ENCODE measurements at places on chromosomes 3 and 15.

DNA sequence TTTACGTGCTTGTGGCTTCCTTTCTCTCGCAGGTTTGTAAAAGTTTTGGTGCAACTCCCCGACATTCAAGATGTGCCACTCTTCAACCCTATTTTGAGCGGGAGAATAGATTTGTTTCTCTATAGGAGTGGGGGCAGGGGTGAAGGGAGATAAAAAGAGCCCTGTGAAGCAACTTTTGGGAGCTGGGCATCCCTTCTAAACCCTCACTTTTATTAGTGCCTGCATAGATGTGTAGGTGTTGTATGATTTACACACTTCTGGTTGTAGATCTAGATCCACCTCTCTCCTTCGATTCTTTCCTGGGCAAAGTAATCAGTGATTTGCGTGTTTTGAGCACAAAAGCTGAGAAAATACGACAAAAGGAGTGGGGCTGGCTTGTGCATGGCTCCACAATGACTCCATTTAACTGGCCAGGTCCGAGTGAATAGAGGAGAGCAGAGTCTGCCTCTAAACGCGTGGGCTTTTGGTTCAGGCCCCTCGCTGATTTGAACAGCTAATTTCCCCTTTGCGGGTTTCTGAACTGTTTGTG lies 17.7 kb downstream of the SOX2 start:
- no peak for DNase-seq

DNA sequence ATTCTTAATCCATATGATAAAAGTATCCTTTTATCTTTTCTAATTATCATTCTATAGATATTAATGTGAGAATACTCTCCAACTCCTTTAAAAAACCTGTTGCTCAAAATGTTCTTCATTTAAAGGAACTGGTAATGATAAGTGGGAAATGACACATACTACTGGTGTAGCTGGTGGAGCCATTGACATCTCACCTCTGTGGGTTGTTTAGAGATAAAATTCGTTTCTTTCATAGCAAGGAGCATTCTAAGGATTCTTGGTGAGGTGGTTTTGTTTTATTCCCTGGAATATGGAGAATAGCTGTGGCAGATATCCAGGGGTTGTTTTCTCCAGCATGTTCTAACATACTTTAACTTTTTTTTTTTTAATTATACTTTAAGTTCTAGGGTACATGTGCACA lies 299.8 kb upstream of the THBS1 start:
- DNase-seq, result no peak

DNA sequence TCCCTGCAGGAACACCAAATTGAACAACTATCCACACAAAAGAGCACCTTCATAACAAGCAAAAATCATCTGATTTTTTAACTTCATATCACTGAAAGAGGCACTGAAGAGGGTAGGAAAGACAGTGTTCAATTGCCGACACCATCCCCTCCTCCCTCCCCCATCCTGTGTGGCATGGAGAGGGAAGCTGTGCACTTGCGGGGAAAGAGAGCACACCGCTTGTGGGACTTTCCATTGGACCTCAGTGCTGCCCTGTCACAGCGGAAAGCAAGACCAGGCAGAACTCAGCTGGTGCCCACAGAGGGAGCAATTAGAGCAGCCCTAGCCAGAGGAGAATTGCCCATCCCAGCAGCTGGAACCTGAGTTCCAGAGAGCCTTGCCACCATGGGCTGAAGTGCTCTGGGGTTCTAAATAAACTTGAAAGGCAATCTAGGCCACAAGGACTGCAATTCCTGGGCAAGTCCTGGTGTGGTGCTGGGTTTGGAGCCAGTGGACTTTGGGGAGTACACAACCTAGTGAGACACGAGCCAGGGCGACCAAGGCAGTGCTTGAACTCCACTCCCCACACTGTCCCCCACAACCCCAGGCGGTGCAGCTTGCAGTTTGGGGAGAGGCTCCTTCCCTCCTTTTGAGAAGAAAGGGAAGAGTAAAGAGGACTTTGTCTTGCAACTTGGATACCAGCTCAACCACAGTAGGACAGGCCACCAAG lies 27.0 kb downstream of the PEAK1 start:
- DNase-seq, result no peak

- DNase-seq, result no peak
Measured at GRCh38 chr15:78312536-78312935, 13.1 kb upstream of the SKIC8 start.

DNA sequence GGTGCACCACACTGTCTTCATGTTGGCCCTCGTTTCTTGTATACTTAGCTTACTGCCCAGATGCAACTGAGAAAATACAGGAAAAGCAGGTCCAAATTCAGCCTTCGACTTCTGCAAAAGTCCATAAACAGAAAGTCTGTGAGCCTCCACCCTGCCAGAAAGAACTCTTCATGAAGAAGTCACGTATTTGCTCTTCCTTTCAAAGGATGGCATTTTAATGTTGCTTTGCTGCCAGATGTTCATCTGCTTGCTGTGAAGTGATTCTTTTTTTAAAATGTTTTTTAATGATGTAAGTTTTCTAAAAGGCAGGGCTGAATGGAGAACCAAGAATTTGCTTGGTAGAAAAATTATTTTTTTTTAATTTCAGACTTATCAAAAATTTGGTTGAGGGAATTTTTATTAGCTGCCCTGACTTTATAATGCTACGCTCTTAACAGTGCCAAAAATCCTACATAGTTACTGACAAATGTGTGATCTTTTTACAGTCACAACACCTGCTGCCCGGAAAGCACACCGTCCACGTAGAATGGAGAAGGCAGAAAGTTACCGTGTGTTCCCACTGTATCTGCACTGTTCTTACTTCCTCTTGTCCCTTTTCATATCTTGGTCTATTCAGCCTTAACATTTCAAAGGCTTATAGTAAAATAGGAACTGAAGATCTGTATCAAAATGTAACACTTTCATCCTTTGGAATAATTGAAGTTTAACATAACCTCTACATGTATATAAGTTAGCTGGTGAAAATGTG lies 136.3 kb downstream of the LRRC28 start:
- no peak for DNase-seq

DNA sequence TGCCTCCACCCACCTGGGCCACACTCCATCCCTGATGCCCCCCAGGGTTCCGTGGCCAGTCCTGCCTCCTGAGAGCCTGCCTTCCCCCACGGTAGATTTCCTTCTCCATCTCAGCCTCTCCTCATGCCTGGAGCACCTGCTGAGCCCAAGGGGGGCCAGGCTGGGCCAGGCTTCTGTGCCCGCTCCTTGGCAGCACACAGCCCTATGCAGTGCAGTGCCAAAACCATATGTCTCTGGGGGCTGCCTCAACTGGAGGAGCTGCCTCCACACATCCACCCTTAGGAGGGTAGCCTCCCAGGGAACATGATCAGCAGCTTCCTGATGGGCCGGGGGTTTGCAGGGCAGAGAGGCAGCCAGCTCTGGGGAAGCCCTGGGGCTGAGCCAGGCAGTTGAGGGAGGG lies 24.6 kb upstream of the GATA2 start:
- DNase-seq, result no peak

- peak; percentile 43 for DNase-seq
Measured at GRCh38 chr15:44243141-44243540, 45.4 kb upstream of the GOLM2 start.

GRCh38 chr3:85709346-85709892 lies 750.6 kb downstream of the CADM2 start:
- no peak for DNase-seq

DNA sequence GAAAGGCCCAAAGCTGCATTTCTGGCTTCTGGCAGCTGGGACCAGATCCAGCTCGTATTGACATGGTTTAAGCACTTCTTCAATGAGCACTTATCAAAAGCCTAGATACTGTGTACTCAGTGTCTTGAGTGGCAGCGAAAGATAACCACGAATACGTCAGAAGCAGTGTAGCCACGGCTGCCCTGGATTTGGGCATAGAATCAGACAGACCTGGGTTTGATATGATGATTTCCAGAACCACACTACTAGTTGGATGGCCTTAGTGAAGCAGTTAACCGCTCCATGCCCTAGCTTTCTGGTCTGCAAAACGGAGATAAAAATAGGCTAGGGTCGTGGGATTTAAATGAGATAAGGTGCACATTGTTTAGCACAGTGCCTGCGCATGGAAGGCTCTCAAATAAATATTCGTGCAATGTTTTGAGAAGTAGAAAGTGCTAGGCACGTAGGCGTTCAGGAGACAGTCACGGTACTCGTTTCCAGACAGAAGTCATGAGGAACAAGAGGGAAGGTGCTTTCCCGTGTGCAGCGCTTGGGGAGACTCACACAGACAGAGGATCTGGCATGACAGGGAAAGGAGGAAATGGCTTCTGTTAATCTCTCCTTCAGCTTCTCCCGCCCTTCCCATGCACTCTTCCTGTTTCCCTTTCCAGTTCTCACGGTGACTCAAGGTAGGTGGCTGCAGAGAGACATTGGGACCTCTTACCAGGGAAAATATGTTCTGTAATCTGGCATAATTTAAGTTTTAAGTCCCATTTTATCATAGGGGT lies 70.3 kb downstream of the CCNL1 start:
- no peak for DNase-seq

- DNase-seq, result no peak
Measured at GRCh38 chr3:63662500-63662899, 10.0 kb downstream of the SNTN start.

- peak; percentile 11 for DNase-seq
Measured at GRCh38 chr3:187085933-187086332, 53.4 kb downstream of the RPL39L start.

DNA sequence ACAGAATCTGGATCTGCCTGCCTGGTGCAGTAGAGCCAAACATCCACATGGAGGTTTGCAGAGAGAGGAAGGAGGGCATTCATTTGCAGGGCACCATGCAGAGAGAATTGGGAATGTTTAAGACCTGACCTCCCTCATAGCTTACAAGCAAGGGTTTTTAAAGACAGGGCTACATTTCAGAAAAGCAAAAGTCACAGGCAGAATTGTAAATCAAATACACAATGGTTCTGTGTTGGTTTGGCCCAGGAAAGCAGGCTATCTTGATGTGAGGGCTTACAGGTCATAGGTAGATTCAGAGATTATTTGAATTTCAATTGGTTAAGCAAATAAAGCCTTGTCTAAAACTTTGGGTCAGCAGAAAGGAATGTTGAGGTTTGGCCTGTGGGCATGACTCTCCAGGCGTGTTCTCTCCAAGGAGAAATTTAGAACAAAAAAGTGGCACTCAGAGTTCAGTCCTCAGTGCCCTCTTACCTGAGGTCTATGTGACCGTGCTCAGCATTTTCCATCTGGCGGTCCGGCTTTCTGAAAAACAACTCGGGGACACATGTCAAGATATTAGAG lies 91.5 kb downstream of the CD47 start:
- peak; percentile 9 for DNase-seq

DNA sequence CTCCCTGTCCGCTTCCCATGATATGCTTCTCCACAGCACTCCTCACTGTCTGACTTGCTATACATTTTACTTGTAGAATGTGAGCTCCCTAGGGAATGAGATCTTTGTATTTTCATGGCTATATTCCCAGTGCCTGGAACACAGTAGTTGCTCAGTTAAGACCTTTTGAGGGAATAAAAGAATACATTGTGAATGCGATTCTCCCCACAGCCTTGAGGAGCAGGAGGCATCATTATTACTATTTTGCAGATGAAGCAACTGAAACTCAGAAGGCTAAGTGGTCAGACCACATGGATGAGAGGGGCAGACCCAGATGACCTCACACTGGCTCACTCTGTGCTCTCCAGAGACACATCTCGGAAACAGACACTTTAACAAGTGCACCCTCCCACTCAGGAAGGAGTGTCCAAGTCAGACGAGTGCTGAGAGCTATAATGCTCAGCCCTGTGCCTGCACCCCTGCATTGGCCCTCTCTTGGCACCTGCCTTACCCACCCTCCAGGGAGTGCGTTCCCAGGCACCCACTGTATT lies 46.8 kb downstream of the SST start:
- no peak for DNase-seq

- no peak for DNase-seq
Measured at GRCh38 chr15:93730724-93731123, 500.6 kb upstream of the MCTP2 start.

GRCh38 chr3:50825841-50826240 lies 151.1 kb downstream of the DOCK3 start:
- DNase-seq, result no peak

- DNase-seq, result no peak
Measured at GRCh38 chr15:63523306-63523990, 19.1 kb downstream of the USP3 start.

DNA sequence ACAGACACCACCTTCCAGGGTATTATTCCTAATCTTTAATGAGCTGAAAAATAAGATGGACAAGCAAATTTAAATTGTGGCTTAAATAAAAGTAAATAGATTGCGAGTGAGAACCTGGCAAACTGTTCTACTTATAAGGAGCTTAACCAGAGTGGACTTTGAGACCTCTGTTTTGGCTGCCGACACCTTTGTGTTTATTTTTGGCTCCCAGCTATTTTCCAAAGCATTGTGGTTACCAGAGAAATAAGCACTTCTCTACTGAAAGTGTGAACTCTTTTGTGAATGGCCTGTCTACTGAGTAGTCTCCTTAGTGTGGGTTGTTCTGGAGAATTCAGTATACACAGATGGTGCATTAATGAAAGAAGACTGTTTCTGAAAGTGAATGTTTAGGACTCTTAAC lies 109.4 kb downstream of the ATP8B4 start:
- DNase-seq, result no peak

DNA sequence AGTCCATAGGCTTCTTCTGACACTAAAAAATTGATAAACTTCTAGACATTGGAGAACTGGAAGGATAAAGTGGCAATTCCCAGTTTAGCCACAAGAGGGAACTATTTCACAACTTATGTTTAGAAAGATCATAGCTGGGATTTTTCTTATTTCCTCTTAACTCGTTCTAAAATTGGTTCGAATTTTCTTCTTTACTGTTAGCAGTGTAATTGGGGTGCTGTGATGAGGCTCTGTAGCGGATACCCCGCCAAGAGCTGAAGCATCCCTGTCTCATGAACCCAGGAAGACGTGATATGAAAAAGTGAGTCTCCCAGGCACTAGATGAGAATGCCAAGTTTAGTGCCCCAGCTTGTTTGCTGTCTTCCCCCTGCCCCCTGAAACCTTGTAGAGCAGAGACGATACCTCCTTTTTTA lies 85.1 kb downstream of the PDCD6IP start:
- DNase-seq, result peak; percentile 78

DNA sequence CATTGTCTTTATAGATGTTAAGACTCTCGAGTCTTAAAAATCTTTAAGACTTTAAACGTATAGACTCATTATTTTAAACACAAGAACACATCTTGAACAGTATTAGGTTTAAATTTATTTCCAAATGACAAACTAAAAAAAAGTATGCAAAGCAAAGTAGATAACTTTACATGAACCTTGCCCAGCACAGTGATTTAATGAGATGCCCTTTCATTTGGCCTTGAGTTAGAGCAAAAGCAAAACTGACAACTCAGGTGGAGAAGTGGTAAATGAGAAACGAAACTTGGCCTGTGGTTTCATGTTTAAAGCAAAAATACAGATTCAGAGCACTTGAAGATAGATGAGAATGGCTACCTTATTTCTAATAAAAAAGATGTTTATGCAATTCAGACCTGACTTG lies 8.6 kb downstream of the GPR15 start:
- DNase-seq, result no peak

DNA sequence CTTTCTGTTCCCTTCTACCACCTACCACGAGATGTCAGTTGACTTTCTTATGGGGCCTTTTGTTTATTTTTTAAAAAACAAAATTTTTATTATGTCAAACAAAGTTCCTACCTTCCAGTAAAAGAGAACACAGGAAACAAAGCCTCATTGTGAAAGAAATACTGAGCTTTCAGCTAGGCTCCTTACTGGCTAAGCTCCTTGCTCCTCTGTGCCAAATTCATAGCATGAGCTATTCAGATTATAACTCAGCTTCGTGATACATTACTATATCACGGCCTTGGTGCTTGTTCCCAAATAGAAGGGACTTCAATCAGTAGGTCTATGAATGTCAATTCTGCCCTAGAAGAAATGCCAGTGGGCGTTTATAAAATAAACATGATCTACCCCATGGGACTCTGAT lies 145.8 kb upstream of the CHRM5 start:
- DNase-seq, result no peak

- DNase-seq, result no peak
Measured at GRCh38 chr3:30810625-30811024, 83.8 kb downstream of the GADL1 start.

Data from foreskin fibroblast (primary cell).